Thoracic aorta endothelial cell (primary cell): ENCODE measurements at places on chromosomes 13 and 19. TPM values are rescaled to one million over a fixed set of nuclear protein-coding genes. Genes with fewer than 3 reads are reported as not detected.

The RDH8 gene
- not detected in 2 replicates for total RNA-seq

The IER2 gene
- total RNA-seq: 36.2 and 45.2 TPM in 2 replicates

The LYPD5 gene
- total RNA-seq: 0.13 and 0.29 TPM in 2 replicates

The MED16 gene
- 25.5 and 29.4 TPM in 2 replicates for total RNA-seq

The SYT5 gene
- total RNA-seq: 0.07 TPM in 1 of 2 replicates, not detected in the other

The ZNF525 gene
- total RNA-seq: 5.9 and 6.7 TPM in 2 replicates

The KLK12 gene
- not detected in 2 replicates for total RNA-seq

The SLC25A42 gene
- 3.5 and 4.0 TPM in 2 replicates for total RNA-seq

The ANGPTL8 gene
- not detected in 2 replicates for total RNA-seq

The MEIS3 gene
- total RNA-seq: not detected in 2 replicates

The TTC9B gene
- not detected in 2 replicates for total RNA-seq

The CABP5 gene
- not detected in 2 replicates for total RNA-seq

The GRIN3B gene
- total RNA-seq: 0.43 and 0.80 TPM in 2 replicates
